ENCODE measurements at places on chromosomes 1 and 21. TPM values are rescaled to one million over a fixed set of nuclear protein-coding genes. Genes with fewer than 3 reads are reported as not detected.

The NBPF19 gene
- total RNA-seq, result 3.2 TPM

The ZNF436 gene
- 9.9 TPM for total RNA-seq

The KLHDC9 gene
- 2.9 TPM for total RNA-seq

DNA sequence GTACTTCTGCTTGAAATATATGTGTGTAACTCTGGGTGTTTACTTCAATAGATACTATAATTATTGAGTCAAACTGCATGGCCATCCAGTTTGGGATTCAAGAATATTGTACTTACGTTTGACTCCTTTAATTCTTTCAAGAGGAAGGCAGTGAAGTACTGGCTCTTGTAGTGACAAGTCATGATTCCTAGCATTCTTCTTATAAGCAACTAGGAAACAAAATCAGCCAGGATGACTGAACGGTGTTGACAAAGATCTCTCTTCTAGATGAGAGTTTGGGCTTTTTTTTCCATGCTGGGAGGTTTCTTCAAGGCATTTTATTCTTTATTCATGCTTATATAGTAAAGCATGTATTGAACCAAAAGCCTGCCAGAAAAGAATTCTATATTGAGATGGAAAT is 58.3 kb downstream of the CLEC20A start:
- no peak for DNase-seq
- no peaks in the 10 kb centered on the region for H3K27me3 ChIP-seq
- H3K36me3 ChIP-seq, result no peaks in the 10 kb centered on the region
- H3K4me3 ChIP-seq, result no peak overlapping the region

DNA sequence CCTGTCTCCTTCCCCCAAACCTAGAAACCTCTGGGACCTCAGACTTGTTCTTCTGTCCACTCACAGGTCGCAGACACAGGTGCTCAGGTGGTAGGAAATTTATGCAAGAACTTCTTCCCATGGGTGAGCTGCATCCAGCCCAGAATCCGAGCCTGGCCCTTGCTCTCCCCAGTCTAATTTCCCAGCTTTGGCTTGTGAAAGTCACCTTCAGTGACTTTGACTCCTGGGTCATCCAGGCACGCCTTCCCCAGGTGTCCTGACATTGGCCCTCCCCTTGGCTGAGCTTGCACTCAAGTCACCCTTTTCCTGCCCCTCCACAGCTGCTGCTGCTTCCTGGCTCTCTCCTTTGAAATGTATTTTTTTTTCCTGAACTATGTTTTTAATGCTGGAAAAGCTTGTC is 6.6 kb downstream of the IPO13 start:
- no peak overlapping the region for H3K4me3 ChIP-seq
- DNase-seq, result no peak
- H3K27ac ChIP-seq, result no peak overlapping the region
- H3K27me3 ChIP-seq, result no peaks in the 10 kb centered on the region
- peaks cover 15% of the 10 kb centered on the region for H3K36me3 ChIP-seq
- peaks cover 6% of the 10 kb centered on the region for H3K4me1 ChIP-seq

DNA sequence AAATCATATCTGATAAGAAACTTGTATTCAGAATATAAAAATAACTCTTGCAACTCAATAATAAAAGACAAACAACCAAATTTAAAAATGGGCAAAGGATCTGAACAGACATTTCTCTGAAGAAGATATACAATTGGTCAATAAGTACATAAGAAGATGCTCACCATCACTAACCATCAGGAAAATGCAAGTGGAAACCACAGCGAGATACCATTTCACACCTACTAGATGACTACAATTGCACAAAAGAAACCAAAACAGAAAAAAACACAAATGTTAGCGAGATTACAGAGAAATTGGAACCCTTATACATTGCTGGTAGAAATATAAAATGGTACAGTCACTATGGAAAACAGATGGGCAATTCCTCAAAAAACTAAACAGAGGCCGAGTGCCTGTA is 11.5 kb upstream of the ZNF683 start:
- no peaks in the 10 kb centered on the region for H3K36me3 ChIP-seq
- no peaks in the 10 kb centered on the region for H3K27me3 ChIP-seq
- DNase-seq, result no peak
- no peak overlapping the region for H3K4me3 ChIP-seq
- H3K4me1 ChIP-seq, result peaks cover 25% of the 10 kb centered on the region

- DNase-seq, result peak; percentile 55
- no peaks in the 10 kb centered on the region for H3K27me3 ChIP-seq
- H3K36me3 ChIP-seq, result peaks cover 16% of the 10 kb centered on the region
- H3K4me1 ChIP-seq, result peaks cover 57% of the 10 kb centered on the region
These were observed 23.5 kb downstream of the TOR3A start for GRCh38 chr1:179105393-179105792.

GRCh38 chr1:230052665-230053064 is 14.4 kb upstream of the GALNT2 start:
- H3K4me1 ChIP-seq, result peaks cover 11% of the 10 kb centered on the region
- H3K4me3 ChIP-seq, result no peak overlapping the region
- H3K27me3 ChIP-seq, result no peaks in the 10 kb centered on the region
- H3K27ac ChIP-seq, result no peak overlapping the region
- H3K36me3 ChIP-seq, result no peaks in the 10 kb centered on the region

DNA sequence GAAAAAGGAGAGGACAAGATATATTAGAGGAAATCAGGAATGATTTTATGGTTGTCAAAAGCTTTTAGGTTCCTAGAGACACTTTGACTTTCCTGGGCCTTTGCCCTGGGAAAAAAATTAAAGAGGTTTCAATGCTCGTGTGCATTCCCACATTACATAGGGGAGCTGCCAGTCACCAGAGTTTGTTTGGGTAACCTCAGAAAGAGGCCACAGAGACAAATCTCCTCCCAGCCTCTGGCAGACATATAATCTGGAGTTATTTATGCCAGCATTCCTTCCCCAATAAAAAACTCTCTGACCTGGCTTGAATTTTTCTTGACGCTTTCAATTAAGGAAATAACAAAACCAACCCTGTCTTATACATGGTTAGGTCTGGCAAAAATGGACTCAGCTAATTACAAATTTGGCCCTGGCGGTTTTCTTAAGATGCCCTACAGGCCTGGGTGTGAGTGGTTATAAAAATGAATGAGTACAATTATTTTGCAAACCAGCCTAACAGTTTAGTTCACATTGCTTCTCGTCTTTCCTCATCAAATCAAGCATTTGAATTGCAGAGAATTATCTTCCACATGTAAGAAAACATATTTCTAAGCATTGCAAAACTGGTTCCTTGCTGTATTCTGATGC is 63.7 kb downstream of the WLS start:
- H3K36me3 ChIP-seq, result no peaks in the 10 kb centered on the region
- no peaks in the 10 kb centered on the region for H3K27me3 ChIP-seq
- DNase-seq, result no peak
- no peak overlapping the region for H3K4me3 ChIP-seq
- no peaks in the 10 kb centered on the region for H3K4me1 ChIP-seq

DNA sequence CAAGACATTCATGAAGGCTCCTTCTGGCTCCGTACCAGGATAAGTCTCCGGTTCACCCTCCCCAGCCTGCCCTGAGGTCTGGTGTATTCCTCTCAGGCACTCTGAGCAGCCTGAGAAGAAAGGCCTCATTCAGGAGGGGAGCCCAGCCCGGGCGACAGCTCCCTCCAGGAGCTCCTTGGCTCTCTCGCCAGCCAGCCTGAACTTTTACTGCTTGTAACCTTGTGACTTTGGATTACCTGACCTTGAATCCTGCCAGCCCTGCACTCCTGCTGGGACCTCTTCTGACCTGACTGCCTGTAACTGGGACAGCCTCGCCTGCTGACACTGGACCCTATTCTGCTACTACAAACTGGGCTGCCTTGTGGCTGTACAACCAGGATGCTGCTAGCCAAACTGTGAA is 65.8 kb downstream of the CD34 start:
- no peak overlapping the region for H3K4me3 ChIP-seq
- DNase-seq, result no peak
- H3K4me1 ChIP-seq, result peaks cover 12% of the 10 kb centered on the region
- H3K27ac ChIP-seq, result no peak overlapping the region
- no peaks in the 10 kb centered on the region for H3K36me3 ChIP-seq

DNA sequence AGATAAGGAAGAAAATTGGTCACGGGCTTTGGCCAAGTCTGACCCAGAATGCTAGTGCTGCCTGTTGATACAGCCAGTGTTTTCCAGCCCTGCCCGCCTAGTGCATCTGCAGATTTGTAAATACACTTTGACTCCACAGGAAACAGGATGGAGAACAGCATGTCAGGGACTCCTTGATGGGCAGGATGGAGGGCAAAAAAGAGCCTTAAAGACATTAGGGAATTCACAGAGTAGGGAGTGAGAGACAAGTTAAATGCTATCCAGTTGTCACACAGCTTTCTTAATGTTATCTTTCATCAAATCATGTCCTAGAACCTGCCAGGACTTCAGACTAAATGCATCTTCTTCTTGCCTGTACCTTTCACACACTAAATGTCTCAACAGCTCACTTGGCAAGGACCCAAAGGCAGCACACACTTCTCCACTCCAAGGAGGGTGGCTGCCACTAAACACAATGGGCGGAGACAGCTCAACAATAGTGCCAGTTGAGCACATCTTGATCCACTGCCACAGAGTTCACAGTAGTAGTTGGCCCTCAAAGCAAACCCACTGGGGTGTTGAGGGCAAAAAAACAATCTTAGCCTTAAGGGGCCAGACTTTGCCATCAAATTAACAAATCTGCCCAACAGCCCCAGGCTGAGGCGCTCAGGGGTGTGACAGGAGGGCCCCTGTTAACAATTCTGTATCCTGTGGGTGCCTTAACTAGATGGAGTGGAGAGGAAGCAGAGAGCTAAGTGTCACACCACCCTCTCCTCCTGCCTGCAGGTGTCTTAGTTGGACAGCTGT is 2.7 kb downstream of the HIVEP3 start:
- H3K27ac ChIP-seq, result no peak overlapping the region
- peaks cover 1% of the 10 kb centered on the region for H3K27me3 ChIP-seq
- no peaks in the 10 kb centered on the region for H3K4me1 ChIP-seq
- no peaks in the 10 kb centered on the region for H3K36me3 ChIP-seq
- no peak for DNase-seq
- H3K4me3 ChIP-seq, result no peak overlapping the region

DNA sequence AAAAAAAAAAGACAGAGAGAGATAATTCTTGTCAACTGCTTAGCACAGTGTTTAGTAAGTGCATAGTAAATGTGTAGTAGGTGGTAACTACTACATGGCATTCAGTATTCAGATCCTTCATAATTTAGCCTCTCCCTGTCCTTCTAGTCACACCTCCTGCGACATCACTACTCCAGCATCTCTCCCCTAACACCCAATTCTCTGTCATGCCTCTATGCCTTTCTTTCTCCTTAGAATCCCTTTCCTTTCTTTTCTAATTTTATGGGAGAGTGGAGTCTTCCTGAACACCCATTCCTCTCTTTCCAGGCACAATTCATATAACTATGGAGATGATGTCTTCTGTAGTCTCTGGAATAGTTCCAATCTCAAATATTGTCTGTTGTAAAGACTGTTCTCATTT is 3.9 kb upstream of the VPS72 start:
- no peak for DNase-seq
- no peak overlapping the region for H3K4me3 ChIP-seq
- no peak overlapping the region for H3K27ac ChIP-seq
- peaks cover 36% of the 10 kb centered on the region for H3K4me1 ChIP-seq
- H3K27me3 ChIP-seq, result no peaks in the 10 kb centered on the region

DNA sequence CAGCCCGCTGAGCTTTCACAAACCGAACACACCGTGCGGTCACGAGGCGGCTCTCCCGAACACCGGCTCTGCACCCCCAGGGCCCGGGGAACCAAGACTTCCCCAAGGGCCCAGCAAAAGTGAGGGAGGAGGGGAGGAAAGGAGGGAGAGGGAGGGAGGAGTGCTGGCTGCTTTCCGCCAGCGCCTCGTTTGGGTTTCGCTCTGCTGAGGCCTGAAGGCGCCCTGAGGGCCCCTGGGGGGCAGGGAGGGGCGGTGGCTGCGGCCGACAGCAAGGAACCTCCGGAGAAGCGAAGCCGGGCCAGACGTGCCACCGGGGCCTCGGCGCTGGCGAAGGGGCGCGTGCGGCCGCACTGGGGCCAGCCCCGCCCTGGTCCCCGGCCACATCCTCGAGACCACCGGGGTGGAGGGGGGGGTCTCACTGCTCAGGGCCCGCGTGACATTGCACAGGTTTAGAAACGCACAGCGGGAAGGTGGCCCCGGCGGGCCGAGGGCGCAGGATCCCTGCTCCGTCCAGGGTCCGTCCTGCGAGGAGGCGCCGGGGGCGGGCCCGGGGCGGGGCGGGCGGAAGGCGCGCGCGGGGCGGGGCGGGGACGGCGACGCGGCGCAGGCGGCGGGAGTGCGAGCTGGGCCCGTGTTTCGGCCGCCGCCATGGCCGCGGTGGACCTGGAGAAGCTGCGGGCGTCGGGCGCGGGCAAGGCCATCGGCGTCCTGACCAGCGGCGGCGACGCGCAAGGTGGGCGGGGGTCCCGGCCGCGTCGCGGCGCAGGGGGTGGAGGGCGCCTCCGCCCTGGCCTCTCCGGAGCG is at the start of gene PFKL:
PFKL (plus strand) TSS at position 596 of the 804 bp plus-strand sequence; CDS start at position 649, 53 bp downstream.
- DNase-seq, result peak; percentile 24
- H3K4me3 ChIP-seq, result peak within 1 kb of the TSS; percentile 66
- H3K4me1 ChIP-seq, result peaks cover 75% of the 10 kb centered on the region
- H3K36me3 ChIP-seq, result no peaks in the 10 kb centered on the region
- H3K27ac ChIP-seq, result peak within 1 kb of the TSS; percentile 87

DNA sequence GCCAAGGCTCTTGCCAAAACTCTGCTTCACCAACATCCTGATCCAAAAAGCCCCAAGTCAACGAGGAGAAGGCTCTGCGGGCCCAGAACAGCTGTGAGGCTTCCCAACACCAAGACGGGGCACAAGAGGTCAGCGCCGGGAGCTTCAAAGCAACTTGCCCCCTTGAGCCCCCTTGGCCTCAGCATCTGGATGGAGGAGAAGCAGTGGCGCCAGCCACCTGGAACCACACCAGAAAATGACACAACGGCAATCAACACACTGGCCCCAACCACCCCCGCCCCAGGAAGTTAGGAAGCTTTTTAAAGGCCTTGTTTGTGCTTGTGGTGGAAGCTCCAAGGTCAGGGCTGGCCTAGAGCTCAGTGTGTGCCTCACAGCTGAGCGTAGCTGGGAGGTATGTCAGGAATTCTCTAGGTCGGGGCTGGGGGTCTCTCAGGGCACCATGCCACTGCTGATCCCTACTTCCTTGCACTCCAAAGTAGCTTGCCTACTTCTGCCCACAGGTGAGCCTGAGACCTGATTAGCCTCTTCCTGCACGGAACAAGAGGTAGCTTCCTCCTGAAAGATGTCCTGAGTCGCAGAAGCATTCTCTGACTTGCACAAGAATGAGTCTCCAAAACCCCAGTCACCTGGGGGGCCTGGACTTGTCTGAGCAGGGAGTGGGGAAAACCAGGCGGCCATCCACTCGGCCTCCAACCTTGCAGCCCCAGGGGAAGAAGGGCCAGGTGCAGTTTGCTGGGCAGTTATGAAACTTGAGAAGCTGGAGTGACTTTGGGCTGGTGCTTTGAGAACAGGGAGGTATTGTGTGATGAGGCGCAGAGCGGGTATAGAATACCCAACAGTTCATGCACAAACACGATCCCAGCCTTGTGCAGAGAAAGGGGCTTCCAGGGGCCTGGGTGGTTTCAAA is 9.7 kb upstream of the SRP9 start:
- H3K27ac ChIP-seq, result peak overlapping the region; percentile 79
- no peaks in the 10 kb centered on the region for H3K27me3 ChIP-seq
- H3K36me3 ChIP-seq, result no peaks in the 10 kb centered on the region
- peak overlapping the region; percentile 14 for H3K4me3 ChIP-seq
- DNase-seq, result peak; percentile 94
- H3K4me1 ChIP-seq, result peaks cover 90% of the 10 kb centered on the region

- H3K4me1 ChIP-seq, result no peaks in the 10 kb centered on the region
- H3K27me3 ChIP-seq, result no peaks in the 10 kb centered on the region
- no peak for DNase-seq
- H3K4me3 ChIP-seq, result no peak overlapping the region
- H3K27ac ChIP-seq, result no peak overlapping the region
These were observed 1142.1 kb upstream of the PRMT6 start for GRCh38 chr1:105914403-105914802.

All from HepG2 (cell line).